ENCODE measurements at places on chromosomes 6 and 20. TPM values are rescaled to one million over a fixed set of nuclear protein-coding genes. Genes with fewer than 3 reads are reported as not detected.

The PRDM13 gene
- 1.2 TPM for total RNA-seq

The LAMA2 gene
- total RNA-seq, result 107 TPM

The PRRT1 gene
- 1.2 TPM for total RNA-seq

The CDH26 gene
- 7.9 TPM for total RNA-seq

The CEP85L gene
- 26.7 TPM for total RNA-seq

The PRIM2 gene
- total RNA-seq, result 15.9 TPM

The SCGN gene
- total RNA-seq, result not detected

The CDH4 gene
- 0.48 TPM for total RNA-seq

The SLC22A16 gene
- 1.4 TPM for total RNA-seq

The DPPA5 gene
- total RNA-seq, result not detected

The TAGAP gene
- 3.6 TPM for total RNA-seq

The SLC32A1 gene
- total RNA-seq, result 6.3 TPM

The TINAG gene
- total RNA-seq, result 0.24 TPM

The METTL24 gene
- total RNA-seq, result 5.5 TPM

The GSTA2 gene
- 3.4 TPM for total RNA-seq

The C2 gene
- total RNA-seq, result 27.0 TPM

The CDSN gene
- 2.4 TPM for total RNA-seq

Measured in umbilical cord (tissue), 2 donors.